Endothelial cell (in vitro differentiated cells): ENCODE measurements at places on chromosomes 7 and 10.

DNA sequence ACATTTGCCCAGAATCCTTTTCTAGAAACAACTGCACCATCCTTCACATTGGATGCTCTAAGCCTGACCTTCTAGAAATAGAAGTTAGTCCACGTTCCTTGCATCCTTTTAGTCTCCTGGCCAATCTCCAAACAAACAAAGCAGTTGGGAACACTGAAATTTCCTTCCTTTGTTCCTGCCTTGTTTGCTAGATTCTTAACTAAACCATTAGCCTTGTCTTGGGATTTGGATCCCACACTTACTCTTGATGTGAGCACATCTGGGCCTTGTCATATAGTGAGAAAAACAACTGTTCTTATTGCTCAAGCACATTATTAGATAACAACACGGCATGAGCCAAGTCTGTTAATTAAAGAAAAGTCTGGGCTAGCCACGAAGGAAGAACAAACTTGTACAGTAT lies 319.3 kb upstream of the GHITM start:
- DNase-seq = no peak

- no peak for DNase-seq
These were observed 841.5 kb downstream of the GRM8 start for GRCh38 chr7:126411032-126411820.

GRCh38 chr7:147765301-147765700 lies 825.3 kb upstream of the C7orf33 start:
- DNase-seq = no peak

DNA sequence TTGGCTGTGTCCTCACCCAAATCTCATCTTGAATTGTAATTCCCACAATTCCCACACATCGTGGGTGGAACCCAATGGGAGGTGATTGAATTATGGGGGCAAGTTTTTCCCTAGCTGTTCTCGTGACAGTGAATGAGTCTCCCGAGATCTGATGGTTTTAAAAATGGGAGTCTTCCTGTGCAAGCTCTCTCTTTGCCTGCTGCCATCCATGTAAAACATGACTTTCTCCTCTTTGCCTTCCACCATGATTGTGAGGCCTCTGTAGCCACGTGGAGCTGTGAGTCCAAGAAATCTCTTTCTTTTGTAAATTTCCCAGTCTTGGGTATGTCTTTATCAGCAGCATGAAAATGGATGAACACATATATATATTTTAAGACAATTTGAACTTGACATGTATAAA lies 285.4 kb downstream of the BAMBI start:
- no peak for DNase-seq

- no peak for DNase-seq
These were observed 415.4 kb downstream of the DNAJB9 start for GRCh38 chr7:108985037-108985436.

DNA sequence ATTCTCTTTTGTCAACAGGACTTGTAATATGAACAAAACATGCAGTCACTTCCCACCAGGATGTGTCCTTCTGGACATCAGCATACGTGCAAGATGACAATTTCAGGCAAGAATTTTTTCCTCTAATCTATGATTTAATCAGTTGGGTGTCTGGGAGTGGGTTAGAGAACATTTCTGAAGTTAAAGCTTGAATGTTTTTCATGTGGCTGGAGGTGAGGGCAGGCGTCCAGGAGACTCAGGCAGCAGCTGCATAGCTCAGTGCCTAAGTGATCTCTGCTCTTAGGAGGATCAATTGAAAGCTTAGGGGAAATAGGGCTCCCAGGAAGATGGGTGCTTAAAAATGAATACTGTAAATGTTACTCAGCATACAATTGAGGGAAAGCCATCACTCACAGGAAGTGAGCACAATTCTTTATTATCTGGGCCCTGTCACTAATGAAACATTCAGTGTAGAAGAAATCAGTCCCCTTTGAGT lies 457.6 kb upstream of the KLF6 start:
- DNase-seq = no peak

DNA sequence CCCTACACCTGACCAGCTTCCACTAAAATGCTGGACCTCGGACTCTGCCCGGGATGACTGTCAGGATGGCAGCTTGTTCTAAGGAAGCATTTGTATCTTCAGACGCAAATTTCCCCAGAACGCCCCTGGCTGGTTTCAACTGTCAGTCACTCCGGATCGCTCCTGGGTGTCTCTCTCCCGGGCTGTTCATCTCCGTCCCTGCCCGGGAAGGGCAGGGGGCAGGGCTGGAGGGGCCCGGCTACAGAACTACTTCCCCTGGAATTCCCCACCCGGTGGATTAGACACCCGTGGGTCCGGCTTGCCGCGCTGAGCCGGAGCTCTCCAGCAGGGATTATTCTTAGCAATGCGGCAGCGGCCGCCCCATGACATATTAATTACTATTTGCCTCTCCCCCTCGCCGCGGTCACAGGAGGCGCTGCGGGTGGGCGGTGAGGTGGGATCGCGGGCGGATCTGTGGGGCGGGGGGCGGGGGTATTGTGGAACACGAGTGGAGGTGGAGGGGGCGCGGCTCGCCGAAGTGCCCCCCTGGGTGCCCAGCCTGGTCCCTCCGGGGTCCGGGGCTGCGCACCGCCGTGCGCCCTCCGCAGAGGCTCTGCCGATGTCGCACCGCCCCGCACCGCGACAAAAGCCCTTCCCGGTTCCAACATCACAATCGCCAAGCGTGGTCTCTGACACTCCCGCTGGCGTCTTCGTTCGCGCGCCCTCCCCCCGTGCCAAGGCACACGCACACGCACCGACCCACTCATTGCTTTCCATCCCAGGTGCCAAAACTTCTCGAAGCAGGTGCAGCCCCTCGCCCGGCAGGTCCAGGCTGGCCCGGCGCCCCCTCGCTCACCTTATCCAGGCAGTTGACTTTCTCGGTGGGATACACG lies 276.1 kb upstream of the NEBL start:
- peak; percentile 11 for DNase-seq

DNA sequence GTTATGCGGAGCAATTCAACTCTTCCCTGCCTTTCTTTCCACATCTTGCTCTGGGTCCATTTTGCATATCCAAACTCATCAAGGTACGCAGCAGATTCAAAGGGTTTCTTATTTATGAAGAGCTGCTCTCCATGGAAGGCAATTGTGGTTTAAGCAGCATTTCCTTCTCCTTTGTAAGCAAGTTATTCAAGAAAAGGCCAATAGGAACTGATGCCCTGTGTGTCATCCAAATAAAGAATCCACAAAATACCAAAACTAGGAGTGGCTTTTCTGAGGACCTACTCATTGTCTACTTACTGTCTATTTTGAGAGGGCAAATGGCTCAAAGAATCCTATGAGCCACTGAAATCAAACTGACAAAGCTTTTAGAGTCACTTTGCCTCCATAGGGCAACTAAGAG lies 253.1 kb downstream of the PTEN start:
- no peak for DNase-seq

- no peak for DNase-seq
These were observed 1.5 kb downstream of the CTBP2 start for GRCh38 chr10:125158601-125159485.

DNA sequence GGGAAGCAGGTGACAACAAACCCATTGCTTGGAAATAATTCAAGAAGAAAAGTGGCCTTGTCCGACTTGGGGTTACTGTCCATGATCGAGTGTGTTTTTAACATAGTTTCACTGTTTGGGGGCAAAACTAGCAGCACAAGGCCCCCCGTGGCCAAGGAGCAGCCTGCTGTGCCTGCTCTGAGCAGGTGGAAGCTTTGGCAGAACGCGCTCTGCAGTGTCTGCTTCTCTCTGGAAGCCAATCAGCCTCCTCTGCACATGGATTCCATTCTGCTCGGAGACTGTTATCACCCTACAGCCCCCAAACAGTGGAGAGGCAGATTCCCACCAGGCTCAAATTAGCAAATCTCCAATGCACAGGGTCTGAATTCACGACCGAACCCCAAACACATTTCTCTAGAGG lies 7.3 kb upstream of the TCERG1L start:
- no peak for DNase-seq

DNA sequence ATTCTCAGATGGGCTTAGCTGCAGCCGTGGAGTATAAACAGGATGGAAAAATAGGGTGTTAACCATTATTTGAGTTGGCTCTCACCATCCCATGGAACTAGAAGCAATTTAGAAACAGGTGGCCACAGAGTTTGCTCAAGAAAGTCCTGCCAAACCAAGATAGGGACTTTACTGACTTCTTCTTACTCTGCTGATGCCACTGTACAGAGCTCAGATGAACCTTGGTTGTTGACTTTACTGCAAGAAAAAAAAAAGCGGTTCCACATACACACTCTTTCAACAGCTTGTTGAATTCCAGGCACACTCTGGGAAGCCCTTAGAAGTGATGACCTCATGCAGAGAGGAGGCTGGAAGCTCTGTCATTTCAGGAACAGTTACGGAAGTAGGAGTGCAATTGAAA lies 753.4 kb downstream of the NRG3 start:
- no peak for DNase-seq

DNA sequence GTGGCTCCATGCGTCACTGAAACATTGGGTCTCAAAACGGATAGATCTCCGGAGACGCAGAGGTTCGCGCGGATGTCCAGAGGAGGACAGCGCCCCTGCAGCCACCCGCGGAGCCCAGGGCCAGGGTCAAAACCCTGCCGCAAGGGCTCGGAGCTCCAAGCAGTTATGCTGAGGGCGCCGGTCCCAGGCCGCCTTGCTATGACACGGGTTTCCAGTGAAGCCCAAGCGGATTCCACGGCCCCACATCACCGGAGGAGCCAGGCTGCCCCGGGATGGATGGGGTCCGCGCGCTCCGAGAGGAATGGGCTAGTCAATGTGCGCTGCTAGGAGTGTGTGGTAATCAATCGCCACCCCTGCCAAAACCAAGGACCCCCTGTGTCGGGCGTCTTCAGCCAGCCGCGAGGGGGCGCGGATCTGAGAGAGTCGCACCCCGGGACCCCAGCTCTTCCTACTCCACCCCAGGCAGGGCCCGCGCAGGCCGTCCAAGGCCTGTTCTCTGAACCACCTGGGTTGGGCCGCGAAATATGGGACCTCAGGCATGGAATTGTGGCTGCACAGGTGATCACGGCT lies 5.6 kb upstream of the EMX2 start:
- DNase-seq = peak; percentile 32

DNA sequence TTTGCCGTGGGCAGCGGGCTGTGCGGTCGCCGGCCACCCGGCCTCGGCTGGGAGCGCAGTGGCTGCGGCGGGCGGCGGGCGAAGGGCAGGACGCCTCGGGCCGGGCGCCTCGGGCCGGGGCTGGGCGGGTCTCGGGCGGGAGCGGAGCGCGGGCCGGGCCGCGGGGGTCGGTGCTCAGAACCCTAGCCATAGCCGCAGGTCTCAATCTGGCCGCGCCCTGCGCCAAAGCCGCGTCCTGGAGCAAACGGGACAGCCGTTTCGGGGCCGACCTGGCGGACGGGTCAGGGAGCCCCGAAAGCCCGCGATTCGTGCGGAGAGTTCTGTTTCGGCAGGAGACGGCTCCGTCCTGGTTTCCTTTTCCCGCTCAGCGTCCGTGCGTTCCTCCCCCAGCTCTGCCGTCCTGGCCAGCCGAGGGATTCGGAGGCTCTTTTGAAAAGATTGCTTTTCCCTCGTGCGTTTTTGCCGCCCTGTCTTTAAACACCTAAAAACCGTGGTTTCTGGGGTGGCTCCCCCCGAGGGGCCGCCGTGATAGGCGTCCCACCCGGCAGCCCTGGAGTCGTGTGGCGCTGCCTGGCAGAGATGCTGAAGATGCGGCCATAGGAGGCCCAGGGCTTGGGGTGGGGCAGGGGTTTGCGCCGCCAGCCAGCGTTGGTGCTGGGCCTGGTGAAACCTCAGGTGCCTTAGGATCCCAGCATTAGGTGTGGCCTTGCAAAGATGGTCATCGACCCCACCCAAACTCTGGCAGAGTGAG lies 727 bp downstream of the RET start:
- no peak for DNase-seq

DNA sequence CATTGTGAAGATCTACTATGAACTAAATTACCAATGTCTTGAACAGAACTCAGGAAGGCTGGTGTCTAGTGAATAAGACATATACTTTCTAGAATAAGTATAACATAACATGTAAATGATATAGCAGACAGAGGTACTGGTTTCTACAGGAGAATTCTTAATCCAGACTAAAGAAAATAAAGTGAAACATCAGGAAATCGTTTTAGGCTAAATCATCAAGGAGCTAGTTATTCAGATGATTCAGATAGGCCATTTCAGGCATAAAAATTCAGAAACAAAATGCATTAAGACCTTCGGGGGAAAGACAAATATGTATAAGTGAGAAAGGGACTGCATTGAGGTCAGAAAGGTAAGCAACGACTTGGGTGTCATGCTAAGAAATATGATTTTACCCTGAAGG lies 170.6 kb downstream of the LRRN3 start:
- DNase-seq = no peak

DNA sequence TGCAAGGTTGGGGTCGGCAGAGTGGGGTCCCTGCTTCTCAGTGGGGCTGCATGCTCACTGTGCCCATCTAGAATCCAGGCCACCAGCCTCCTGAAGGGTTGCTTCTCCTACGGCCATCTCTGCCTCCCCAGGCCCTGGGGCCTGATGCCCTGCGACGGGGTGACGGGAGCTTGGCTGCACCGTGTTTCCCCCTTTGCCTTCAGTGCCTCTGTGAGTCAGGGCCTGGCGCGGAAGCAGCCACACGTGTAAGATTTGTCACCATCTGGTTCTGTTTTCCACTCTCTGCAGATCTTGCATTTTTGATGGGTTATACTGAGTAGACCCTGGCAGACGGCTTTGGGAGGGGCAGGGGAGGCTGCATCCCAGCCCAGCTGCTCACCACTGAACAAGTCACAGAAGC lies 7.2 kb downstream of the ADAMTS14 start:
- DNase-seq = no peak

GRCh38 chr10:123897146-123897545 lies 5.5 kb upstream of the CPXM2 start:
- no peak for DNase-seq

- DNase-seq = no peak
These were observed 37.0 kb upstream of the TMEM72 start for GRCh38 chr10:44874166-44874565.

- DNase-seq = no peak
These were observed 537.8 kb upstream of the AUTS2 start for GRCh38 chr7:69060516-69060915.

- DNase-seq = peak; percentile 68
These were observed 7.1 kb upstream of the UNCX start for GRCh38 chr7:1225441-1226185.

GRCh38 chr7:21984042-21984441 lies 38.3 kb upstream of the CDCA7L start:
- no peak for DNase-seq

- no peak for DNase-seq
These were observed 91.7 kb downstream of the GPR26 start for GRCh38 chr10:123757853-123758252.

GRCh38 chr10:1535301-1535965 lies 201.9 kb downstream of the ADARB2 start:
- DNase-seq = no peak

- no peak for DNase-seq
These were observed 17.9 kb downstream of the SH3PXD2A start for GRCh38 chr10:103837370-103838069.

GRCh38 chr10:7892146-7892545 lies 73.8 kb downstream of the TAF3 start:
- DNase-seq = no peak

DNA sequence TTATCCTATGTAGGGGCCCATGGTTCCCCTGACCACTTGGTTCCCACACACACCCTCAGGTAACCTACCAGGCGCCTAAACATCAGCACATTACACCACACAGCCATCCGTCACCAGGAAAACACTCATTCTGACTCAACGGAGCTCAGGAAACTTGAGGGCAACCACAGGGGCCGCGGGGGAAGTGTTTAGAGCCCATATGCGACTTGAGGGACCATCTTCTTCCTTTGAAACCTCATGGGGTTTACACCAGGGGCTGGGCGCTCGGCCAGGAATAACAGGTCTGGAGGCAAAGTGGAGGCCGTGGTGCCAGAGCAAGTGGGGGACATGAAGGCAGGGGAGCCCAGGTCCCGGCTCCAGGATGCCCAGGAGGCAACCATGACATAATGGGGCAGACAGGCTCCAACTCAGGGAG lies 1.5 kb downstream of the STX1A start:
- no peak for DNase-seq
